ENCODE measurements at places on chromosomes 2 and 18.

- no peak for DNase-seq
Observed at GRCh38 chr2:111716905-111717775, 166.9 kb downstream of the ANAPC1 start.

- no peak for DNase-seq
Observed at GRCh38 chr2:20447437-20448245, 767 bp downstream of the RHOB start.

GRCh38 chr2:239942090-239942489, 83.1 kb downstream of the NDUFA10 start:
- no peak for DNase-seq

DNA sequence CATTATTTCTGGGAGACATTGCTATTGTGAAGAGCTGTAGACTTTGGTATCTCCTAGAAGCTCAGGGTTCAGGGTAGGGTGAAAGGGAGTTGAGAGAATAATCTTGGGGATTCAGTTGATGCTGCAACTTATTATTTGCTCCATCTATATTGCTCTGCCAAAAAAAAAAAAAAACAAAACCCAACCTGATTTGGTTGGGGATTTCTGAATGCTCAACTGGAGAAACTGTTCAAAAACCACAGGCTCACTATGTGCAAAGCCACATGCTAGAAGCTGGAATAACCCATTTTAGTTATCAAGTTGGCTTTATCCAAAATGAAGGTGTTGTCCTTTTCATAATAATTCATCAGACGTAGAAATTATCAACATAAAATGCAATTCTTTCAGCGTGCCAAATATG, 309.1 kb downstream of the TGIF1 start:
- DNase-seq = no peak

DNA sequence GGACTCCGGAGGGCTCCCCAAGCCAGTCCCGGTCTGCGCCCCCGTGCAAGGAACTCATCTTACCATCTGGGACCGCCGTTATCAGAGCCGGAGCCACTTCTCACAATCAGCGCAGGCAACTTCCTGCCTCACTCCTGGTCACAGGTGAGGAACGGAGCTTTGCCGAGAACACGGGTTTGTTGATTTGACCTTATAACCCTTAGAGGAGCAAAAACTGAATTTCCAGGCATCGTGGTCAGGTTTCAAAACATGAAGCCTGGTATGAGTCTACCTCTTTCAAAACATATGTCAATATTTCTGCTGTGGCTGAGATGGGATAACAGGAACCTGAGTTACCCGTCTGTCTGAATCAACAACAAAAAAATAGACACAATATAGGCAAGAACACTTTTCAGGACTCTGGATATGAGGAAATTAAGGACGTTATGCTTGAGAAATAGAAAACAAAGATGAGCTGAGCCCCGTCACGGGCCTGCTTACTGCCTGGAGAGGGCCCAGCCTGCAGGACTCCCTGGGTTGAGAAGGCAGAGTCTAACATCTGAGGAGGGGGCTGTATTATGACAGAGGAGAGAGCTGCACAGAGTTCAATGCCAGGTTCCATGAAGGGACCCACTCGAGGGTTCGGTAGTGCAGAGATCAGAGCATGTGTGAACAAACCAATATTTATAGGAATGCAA, 148.7 kb downstream of the NDUFA10 start:
- no peak for DNase-seq

DNA sequence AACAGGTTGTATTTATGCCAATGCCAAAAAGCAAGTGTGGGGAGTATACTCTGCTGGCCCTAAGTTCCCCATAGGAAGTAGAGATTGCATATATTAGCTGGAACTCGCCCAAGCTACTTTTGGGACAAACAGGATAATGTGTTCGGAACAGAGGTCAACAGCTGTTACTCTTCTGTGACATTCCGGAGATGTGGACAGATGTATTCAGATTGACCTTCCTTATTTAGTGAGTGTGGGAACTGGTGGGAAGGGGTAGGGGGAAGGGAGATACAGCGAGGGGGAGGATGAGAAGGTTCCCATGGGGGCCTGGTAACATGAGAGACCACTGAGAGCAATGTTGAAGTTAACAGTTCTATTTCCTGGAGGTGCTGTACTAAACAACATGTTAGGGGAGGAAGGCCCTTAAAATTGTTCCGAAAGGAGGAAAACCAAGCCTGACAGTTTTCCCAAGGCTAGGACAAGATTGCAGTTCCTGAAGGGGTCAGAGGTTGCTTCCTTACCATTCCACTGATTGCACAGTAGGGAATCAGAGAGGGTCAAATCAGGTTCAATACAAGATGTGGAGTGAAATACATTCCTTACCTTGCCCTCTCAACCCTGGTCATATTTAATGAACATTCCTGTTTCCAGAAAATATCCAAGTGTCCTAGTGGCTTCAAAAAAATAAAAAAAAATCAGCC, 14.3 kb upstream of the CD28 start:
- DNase-seq = no peak

- no peak for DNase-seq
Observed at GRCh38 chr2:121335294-121336290, 50.6 kb upstream of the TFCP2L1 start.

- DNase-seq = no peak
Observed at GRCh38 chr2:85435981-85436835, 17.7 kb downstream of the SH2D6 start.

DNA sequence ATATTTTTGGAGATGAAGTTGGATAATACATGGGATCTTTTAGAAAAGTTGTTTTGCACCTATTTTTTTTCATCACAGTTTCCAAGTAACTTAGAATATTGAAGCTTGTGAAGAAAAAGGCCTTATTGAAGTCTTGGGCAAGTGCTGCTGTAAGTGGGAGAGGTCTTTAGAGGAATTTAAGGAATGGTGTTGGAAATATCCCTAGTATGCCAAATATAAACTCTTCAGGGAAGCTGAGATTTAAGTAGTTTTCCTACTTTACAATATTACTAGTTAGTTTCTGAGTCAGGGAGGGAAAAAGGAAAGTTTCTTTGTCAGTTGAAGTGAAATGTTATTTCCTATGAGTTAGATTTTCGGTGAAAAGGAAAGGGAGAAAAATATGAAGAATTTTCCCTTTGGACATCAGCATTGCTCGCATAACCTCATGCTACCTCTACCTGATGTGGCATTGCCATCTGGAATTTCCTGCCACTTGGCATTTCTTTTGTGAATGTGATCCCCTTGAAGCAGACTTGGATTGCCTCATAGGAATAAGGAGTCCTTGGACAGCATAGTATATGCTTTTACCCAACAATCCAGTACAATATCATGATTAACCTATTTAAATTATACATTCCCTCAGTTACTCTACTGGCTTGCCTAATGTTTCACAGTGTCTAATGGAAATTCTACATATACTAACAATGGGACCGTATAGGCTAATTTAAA, 12.1 kb downstream of the PLEKHH2 start:
- no peak for DNase-seq

DNA sequence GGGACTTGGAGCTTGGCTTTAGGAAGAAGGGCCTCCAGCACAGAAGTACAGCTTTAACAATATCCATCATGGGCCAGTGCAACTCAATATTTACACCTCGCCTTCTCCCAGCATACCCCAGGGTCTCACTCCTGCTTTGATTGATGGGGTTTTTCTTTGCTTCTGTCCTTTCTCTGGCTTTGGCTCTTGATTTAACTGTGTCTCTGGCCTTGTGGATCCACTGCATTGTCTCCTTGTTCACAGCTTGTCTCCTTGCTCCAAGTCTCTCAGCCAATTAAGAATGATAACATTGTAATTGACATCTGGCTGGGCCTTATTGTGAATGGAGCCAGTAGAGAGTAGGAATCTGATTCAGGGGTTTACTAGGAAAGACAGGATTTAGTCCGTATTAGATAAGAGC, 1019.5 kb downstream of the TMEM182 start:
- DNase-seq = no peak

DNA sequence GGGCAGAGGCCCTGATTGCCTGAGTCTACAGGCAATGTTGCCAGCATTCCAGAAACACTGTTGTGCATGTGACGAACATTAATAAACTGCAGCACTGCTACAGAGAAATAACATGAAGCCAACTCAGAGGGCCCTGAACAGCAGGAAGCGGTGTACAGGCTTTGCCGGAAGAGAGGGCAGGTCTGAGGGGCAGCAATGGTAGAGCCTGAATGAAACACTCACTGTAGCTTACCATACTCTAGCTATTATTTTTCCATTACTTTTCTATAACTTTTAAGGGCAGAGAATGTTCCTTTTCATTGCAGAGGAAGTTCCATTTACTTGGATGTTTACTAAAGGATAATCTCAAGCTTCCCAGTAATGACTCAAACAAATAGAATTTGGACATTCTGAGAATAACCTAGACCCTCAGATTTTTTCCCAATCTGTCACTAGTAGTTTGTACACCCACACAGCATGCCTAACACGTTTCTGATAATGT, 150.4 kb downstream of the MTX2 start:
- no peak for DNase-seq

DNA sequence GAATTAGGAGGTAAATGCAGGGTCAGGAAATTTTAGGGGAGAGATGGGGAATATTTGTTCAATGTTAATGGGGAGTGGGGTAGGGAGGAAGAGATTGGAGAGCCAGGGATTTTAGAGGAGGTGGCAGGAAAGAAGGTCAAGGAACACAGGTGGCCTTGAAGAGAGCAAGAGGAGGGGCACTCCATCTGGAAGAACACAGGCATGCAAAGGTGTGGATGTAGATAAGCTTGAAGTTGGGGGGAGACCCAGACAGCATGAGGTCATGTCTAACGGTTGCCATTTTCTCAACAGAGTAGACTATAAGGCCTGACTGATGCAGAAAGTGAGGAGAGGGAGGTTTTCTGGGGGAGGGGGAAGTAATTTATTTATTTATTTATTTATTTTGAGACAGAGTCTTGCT, 77.5 kb downstream of the MAIP1 start:
- DNase-seq = no peak

DNA sequence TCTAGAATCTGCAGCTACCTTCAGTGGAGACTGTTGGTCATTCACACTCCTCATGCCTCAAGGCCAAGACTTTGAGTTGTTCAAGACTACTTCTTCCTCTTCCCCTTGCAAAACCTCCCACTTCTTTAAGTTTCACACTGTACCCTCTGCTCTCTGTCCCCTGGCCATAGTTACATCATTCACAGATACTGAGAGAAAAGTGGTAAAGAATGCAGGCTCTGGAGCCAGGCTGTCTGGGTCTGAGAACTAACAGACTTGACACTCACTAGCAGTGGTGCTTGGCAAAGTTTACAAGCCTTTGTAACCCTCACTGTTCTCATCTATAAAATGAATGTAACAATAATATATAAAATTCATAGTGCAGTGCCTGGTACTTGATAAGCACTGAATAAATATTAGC, 61.8 kb downstream of the CDH20 start:
- no peak for DNase-seq

DNA sequence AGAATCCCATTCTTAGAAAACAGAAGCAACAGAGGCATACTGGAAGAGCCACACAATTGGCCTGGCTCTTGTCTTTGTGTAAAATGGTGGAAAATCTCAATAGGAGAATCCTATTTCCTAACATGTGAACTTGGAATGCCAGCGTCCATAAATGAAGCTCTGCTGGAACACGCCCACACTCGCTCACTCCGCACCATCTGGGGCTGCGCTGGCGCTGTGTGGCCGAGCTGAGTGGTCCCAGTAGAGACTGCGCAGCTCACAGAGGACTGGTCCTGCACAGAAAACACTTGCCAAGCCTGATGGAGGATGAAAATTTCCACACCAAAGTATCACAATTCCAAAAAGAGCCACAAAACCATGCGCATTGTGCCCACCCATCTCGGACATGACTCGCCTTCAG, 56.2 kb downstream of the PXDN start:
- no peak for DNase-seq

DNA sequence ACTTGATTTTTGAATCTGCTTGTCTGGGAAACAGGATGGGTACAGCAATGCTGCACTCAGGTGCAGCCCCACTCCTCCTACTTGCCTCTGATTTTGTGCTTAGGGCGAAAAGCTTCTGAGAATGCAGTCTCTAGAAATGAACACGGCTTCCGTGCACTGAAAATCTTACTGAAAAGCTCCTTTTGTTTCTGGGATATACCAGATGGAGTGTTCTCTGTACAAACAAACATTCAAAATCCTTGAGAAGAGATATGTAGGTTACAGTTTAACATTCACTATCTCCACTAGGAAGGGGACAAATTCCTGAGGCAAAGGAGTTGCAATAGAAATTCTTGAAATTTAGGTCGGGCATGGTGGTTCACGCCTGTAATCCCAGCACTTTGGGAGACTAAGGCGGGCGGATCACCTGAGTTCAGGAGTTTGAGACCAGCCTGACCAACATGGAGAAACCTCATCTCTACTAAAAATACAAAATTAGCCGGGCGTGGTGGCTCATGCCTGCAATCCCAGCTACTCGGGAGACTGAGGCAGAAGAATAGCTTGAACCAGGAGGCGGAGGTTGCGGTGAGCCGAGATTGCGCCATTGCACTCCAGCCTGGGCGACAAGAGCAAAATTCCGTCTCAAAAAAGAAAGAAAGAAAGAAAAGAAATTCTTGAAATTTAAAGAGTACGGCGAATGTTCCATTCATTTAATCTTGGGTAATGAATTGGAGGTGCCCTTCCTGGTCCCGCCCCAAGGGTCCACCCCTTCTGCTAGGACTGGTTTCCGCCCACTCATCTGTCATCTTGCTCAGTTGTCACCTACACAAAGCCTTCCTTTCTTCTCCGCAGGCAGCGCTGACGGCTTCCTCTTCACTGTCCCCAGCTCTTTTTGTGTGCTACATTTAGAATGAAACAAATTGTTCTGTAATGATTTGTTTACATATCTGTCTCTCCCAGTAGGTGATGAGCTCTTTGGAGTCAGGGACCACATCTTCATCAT, 92.4 kb downstream of the SOCS6 start:
- DNase-seq = no peak
